Adipocyte (in vitro differentiated cells): ENCODE measurements at places on chromosomes 2 and 18.
A peak's percentile ranks its signal among the peaks of the same experiment; 100 is the strongest.

DNA sequence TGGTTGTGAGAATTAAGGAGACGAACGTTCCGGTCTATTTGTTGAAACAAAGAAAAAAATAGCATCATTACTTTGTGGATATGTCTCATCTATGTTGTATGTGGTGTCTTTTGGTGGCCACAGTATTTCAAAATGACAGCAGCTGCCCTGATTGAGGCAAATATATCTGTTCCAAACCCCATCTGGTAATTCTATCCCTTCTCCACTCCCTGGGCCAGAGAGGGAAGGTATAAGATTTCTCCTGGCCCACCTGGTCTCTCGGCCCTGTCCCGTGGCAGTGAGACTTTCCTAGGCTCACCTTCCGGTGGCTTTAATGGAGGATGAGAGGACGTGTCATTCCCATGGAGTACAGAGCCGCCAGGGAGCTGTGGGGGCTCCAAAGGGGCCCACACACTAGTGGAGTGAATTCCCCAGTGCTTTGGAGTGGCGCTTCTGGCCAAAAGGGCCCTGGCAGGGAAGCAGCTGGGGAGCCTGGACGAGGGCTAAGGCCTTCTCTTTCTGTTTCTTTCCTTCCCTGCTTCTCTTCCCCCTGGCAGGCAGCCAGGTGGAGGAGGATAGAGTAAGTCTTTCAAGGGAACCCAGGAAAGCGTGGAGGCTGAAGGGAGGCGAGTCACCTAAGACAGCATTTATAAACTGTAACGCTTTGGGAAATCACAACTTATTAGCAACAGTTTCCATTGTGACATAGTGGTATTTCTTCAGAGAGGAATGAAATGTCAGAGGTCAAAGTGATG lies 5.6 kb downstream of the FOSL2 start:
- DNase-seq: peak; percentile 79

GRCh38 chr2:94960266-94960665 lies 65.2 kb upstream of the MAL start:
- no peak for DNase-seq

DNA sequence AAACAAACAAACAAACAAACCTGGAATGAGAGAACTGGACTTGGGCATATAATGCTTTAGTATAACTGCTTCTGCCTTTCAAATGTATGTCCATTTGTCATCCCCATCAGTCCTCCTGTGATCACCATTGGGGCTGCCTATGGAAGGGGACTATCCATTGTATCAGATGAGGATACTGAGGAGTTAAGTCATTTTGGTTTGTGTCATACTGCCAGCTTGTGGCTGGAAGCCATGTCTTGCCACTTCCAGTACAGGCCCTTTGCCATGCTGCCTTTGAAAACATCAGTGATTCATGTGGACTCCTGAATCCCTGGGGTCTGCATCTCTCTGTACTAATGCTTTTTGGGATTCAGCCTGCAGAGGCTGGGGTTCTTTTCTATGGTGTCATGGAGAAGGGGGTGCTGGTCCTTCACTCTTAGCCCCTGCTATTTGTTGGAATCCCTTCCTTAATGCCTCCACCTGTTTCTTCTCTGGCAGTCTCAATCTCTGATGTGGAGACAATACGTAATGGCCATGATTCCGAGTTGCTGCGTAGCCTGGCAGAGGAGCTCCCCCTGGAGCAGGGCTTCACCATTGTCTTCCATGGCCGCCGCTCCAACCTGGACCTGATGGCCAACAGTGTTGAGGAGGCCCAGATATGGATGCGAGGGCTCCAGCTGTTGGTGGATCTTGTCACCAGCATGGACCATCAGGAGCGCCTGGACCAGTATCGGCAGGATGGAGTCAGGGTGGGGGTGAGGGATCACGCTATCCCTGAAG lies 10.6 kb downstream of the PLCD4 start:
- no peak for DNase-seq

DNA sequence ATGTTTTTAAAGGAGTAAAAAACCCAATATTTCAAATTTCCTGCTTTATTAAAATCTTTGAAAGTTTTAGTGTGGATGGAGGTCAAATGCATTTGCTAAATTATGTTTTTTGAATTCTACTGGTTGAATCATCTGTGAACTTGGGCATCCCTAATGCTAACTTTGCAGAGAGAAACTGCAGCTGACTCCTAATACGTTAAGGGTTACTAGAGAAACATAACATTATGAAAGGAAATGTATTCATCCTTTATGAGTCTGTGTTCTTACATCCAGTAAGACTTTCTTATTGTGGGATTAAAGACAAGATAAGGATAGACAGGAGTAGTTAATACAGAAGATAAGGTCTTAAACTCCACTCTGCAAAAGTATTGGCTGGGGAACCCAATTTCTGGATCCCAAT lies 140.6 kb downstream of the FAM124B start:
- DNase-seq: no peak

DNA sequence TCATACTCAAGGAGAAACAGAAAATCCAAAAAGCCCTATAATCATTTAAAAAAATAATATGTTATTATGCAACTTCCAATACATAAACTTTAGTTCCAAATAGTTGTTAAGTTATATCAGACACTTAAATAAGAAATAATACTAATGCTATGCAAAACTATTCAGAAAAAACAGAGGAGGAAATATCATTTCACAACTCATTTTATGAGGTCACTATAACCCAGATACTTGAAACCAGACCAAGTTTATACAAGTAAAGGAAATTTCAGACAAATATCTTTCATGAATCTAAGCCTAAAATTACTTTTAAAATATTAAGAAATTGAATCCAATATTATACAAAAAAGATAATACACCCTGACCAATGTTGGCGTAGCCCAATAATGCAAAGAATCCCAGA lies 260.8 kb downstream of the CD226 start:
- DNase-seq: peak; percentile 68

GRCh38 chr2:217289907-217290280 lies 430.0 kb upstream of the TNP1 start:
- peak; percentile 50 for DNase-seq

GRCh38 chr2:204024503-204024902 lies 87.9 kb downstream of the ICOS start:
- DNase-seq: peak; percentile 81

DNA sequence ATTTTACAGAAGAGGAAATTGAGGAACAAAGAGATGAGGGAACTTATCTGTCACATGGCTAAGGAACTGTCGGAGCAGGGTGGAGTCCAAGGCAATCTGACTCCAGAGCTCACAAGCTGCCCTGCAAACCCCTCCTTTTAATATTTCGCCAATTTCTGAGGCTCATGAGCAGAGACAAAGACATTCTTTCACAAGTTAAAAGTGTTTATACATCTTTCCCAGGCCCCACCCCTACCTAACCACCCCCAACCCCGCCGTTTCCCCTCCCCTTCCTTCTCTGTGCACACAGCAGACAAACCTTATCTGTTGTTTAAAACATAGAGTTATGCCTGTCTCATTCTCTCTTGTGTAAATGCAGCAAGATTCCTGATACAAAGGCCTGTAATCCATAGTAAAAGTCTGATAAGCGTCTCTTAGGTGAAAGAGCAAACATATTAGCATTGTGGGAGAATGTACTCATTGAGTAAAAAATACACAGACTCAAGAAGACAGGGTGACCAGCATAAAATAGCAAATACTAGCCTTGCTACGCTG lies 44.3 kb downstream of the EPHA4 start:
- no peak for DNase-seq

GRCh38 chr2:1830936-1831619 lies 86.8 kb upstream of the PXDN start:
- peak; percentile 57 for DNase-seq

DNA sequence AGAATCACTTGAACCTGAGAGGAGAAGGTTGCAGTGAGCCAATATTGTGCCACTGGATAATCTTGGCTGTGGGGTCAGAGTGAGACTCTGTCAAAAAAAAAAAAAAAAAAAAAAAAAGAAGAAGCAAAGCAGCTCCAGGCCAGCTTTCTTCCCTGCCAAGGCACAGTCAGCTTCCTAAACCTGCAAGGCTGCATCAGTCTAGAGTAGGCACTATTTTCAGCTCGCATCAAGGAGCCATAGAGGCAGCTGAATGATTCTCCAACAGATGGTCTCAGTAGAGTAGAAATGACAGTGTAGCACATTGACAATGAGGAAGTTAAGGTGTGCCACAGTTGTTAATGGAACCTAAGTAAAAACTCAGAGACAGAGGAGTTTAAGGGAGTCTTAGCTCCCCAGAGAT lies 35.6 kb downstream of the BMP10 start:
- no peak for DNase-seq

GRCh38 chr2:240819126-240819857 lies 727 bp downstream of the KIF1A start:
- peak; percentile 19 for DNase-seq

GRCh38 chr2:227035711-227036367 lies 128.2 kb downstream of the COL4A4 start:
- DNase-seq: no peak

DNA sequence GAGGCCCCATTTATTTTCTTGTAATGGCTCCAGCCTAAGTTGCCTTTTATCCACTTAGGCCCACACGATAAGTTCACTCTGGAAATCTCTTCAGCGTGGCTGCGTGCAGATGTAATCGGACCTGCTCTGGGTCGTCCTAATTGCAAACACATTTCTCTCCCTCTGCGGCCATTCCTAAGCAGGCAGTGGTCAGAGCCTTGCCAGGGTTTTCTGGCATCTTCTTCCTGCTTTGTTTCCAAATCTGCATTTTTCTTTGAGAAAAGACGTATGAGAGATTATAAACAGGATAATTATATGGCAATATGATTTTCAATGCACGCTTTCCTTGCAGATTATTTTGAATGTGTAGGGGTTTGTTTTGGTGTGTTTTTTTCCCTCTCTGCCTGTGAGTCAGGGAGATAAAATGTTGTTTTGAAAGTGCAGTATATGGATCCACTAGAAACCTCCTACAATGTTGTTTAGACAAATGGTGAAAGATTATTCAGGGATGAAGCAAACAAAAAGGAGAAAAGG lies 239.4 kb upstream of the TANK start:
- DNase-seq: peak; percentile 98

- DNase-seq: peak; percentile 64
Observed at GRCh38 chr2:105873721-105874120, 129.0 kb downstream of the NCK2 start.

- no peak for DNase-seq
Observed at GRCh38 chr2:98823196-98824170, 92.6 kb upstream of the MGAT4A start.

GRCh38 chr2:119692310-119692709 lies 13.3 kb downstream of the TMEM177 start:
- DNase-seq: no peak

DNA sequence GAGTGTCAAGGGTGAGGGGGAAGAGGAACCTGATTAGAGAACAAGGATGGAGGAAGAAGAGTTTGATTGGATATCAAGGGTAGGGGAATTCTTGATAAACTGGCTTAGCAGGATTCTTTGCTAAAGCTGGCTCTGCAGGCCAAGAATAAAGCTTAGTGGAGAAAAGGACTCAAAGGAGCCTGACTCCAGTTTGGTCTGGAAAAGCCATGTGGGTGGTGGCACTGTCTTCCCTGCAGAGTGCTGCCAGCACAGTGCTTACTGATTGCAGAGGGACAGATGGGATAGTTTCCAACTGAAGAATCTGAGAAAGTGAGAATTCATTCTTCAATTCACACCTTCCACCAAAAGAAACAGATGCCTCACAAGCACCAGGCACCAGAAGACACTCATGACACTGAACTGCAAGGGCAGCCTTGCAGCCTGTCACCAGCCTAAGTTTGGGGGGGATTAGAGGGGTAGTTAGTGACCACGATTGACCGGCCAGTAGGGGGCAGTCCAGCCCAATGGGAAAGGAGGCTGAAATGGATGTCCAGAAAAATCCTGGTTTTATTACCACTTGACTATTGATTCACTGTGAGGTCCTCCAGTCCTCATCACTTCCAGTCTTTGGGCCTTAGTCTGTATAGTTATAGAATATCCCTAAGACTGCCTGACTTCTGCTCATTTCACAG lies 334.5 kb downstream of the SMAD2 start:
- no peak for DNase-seq

DNA sequence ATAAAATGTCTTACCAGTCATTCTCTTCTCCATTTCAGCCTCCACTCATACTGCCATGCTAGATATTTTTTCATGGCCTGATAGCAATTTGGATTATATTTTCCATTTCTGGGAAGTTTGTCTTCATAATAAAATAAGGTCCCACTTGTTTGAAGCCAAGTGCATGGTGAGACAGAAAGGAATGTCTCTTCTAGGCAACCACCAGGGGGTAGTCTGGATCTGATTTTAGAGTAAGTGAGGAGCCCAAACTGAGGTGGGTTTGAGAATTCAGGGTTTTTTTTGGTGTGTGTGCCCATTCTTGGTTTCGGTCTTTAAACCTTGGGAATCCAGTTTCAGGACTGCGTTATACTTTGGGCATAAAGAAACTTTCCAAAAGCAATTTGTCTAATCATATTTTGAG lies 315.5 kb downstream of the RPRM start:
- no peak for DNase-seq

DNA sequence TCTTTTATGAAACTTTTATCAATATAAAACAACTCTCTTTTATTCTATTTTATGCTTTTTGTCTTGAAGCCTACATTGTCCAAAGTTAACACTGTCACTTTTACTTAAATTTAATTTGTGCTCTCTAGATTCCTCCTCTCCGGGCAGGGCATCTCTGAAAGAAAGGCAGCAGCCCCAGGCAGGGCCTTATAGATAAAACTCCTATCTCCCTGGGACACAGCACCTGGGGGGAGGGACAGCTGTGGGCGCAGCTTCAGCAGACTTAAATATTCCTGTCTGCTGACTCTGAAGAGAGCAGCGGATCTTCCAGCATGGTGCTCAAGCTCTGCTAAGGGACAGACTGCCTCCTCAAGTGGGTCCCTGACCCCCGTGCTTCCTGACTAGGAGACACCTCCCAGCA lies 447.7 kb upstream of the FANCL start:
- DNase-seq: no peak

DNA sequence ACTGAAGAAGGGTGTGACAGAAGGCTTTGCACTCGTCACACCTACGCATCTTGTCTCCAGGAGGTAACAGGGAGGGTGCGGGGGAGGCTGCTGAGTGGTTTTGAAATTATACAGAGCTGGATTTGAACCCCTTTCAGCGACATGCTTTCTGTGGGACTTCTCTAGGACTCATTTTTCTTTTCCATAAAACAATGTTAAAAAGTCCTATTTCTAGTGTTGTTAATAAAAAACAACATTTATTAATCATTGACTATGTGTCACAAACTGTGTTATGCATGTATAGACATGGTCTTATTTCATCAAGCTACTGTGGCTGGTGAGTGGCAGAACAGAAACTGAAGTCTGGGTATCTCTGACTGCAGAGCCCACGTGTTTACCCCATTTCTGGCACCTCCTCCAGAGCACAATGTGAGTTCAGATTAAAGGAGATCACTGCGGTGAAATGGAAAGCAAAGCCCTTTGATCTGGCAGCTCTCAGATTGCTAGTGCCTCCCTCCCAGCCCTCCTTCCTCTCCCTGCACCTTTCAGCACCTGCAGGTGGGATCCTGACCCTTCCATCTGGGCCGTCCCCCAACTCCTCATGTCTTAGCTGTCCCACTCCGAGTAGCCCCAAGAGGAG lies 315.5 kb upstream of the MYT1L start:
- DNase-seq: no peak

DNA sequence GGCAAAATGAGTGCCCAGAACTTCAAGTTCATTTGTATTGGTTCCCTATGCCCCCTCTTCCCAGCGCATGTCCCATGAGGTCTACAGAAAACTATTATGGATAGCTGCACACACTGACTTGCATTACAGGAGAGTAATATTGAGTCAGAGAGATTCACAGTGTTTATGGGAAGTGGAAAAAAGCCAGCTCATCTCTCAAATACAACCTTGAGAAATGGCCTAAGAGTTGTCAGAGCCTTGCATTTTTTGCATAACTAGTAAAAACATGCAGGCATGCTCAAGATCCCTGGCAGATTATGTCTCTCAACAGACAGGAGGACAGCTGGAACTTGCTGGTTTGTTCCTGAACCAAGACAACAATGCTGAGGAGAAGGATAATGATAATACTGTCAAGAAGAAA lies 1292.8 kb downstream of the DSC3 start:
- DNase-seq: peak; percentile 56
